Suprapubic skin (tissue), 4 donors: ENCODE measurements at places on chromosomes 5 and 9. TPM values are rescaled to one million over a fixed set of nuclear protein-coding genes. Genes with fewer than 3 reads are reported as not detected.

- peak; percentile 90 for DNase-seq
These were observed 13.2 kb upstream of the AQP7 start for GRCh38 chr9:33415501-33416038.

DNA sequence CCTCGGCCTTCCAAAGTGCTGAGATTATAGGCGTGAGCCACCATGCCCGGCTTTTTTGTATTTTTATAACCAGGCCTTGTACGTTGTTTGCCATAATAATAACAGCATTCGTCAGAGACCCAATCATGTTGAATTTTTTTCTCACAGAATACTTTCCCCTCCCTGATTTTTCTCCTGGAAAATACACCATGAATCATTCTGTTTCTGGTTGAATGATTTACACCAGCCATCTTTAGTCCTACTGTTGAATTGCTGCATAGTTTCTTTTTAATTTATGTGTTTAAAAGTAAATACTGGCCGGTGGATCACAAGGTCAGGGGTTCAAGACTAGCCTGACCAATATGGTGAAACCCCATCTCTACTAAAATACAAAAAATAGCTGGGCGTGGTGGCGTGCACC, 3.5 kb downstream of the CNOT8 start:
- DNase-seq = no peak

The SPATA31D4 gene
- total RNA-seq = not detected

- no peak for DNase-seq
These were observed 50.1 kb downstream of the ST8SIA4 start for GRCh38 chr5:100852988-100853449.

DNA sequence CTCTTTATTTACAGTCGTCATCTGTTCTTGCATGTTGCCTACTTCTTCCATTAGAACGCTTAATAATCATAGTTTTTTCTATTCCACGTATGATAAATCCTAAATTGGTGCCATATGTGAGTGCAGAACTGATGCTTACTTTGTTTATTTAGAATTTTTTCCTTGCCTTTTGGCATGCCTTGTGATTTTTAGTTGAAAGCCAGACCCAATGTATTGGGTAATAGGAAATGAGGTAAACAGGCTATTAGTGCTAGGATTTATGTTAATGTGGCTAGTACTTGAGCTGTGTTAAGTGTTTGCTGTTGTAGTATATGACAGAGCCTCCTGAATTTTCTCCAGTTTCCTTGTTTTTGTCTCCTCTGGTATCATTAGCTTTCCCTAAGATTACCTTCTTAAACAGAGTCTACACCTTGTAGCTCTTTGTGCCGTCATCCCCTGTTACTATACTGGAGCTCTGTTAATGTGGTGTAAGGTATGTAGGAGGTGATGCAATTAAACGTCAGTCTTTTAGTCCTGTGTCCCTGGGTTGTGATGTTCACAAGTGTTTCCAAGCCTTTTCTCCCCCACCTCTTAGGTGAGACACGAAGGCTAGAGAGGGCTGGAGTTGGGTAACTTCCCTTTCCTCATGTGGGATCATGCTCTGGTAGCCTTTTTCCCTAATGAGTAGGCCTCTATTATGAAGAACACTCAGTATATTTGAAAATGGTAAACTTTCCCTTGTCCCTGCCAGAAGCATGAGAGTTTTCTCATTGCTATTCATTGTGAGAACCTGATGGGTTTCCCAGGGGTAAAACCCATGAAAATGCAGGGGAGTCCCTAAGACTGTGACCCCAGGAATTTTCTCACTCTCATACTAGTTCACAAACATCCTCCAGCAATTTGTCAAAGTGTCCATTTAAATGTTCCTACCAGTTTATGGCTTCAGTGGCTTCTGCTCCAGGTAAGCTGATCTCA, 21.2 kb downstream of the SPATA31D3 start:
- DNase-seq = no peak

GRCh38 chr5:174731214-174732035, 7.0 kb downstream of the MSX2 start:
- no peak for DNase-seq

- DNase-seq = no peak
These were observed 47.0 kb upstream of the SHC3 start for GRCh38 chr9:89225587-89225986.

GRCh38 chr5:95686651-95687050, 3.9 kb upstream of the SPATA9 start:
- DNase-seq = no peak

DNA sequence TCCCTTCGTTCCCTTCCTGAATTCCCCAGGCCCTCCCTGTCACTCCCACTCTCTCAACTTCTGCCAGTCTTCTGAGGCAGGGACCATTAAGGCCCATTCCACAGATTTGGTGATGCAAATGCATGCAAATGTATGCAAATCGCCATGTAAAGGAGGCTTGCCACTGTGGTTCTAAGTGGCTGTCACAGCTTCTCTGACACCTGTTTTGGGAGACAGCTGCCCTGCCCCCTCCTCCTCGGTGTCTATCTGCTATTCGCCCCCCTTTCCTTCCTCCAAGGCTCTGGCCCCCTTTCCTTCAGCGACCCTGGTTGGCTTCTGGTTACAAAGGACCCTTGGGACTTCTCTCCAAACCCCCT, 10.5 kb upstream of the ARAP3 start:
- no peak for DNase-seq

- no peak for DNase-seq
These were observed 1.9 kb upstream of the CLTB start for GRCh38 chr5:176418251-176418650.

DNA sequence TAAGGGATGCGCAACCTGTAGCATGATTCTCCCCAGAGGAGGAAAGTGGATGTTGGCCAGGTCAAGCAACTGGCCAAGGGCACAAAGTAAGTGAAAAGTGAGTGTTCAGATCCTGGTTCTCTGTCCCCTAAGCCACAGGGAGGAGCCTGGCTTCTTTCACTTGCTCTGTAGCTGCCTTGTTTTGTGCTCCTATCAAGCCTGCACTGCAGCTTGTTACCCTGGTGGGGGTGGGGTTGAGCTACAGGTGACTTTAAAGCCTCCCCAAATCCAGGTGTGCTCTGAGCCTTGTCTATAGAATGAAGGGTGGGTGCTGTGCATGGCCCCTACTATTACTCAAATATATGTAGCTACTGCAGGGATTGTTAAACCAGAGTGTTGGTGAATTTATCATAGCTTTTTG, 32.9 kb downstream of the RALGPS1 start:
- DNase-seq = no peak

DNA sequence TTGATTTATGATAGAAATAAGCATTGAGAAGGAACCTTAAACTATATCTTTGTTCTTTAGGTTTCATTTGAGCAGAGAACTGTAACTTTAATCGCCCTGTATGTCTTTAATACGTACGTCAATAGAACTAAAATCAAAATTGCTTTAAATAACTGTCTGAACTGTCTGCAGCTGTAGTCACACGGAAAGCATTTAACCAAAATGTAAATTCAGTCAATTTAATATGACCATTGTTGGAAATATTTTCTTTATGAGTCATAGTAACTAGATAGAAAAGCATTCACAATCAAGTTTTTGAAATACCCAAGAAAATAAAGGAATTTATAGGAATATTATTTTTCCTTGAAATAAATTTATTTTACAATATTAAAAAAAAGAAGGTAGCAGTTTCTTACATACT, 157.1 kb upstream of the CDH6 start:
- DNase-seq = no peak

DNA sequence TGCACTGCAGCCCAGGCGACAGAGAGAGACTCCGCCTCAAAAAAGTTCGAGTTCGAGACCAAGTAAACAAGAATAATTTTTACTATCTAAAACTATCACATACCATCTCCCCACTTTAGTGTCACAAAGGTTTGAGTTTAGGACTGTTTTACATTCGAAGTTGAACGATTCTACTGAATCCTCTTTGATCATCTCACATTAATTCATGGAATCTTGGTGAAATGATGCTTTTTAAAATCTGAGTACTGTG, 715 bp upstream of the RPS6 start:
- no peak for DNase-seq

The SOHLH1 gene
- not detected for total RNA-seq

DNA sequence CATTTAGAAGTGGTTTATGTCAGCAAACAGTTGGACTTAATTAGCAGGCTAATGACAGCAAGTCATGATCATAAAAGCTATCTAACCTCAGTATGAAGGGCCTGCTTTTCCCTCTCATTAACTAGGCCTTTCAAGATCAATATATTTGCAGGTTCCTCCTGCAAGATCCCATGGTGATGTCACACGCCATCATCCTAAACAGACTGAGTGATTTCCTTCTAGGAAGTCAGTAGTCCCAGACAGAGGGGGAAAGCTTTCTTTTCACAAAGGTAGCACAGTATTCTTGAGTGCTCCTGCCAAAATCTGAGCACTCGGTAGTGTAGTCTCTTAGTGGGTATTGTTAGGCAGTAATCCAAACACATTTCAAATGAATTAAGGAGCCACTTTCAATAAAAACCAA, 52.5 kb downstream of the UIMC1 start:
- no peak for DNase-seq

DNA sequence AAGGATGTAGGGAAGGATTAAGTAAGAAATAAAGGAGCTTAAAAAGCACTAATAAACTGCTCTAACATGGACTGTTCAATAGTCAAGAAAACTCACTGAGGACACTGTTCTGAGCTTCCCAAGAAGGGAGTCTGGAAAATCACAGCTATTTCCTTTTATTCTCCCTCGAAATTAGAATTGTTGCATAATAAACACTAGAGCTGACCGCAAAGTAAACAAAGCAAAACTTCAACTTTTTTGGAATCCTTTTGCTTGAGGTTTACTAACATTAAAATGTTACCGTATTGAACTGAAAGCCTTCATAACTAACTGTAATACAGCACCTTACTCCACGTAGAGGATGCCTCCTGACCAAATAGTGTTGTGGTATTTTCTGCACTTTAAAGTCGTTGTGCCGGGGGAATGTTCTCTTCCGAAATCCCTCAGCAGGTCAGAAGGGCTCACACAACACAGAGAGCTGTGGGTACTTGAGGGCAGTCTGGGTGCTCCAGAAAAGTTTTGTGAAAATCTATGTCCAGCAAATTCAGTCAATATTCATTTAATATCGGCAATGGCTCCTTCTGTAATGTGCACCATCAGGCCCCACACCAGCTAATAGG, 59.2 kb downstream of the TTLL11 start:
- DNase-seq = no peak
